ENCODE measurements at places on chromosomes 2 and 18. TPM values are rescaled to one million over a fixed set of nuclear protein-coding genes. Genes with fewer than 3 reads are reported as not detected.

The RAB17 gene
- total RNA-seq: 34.7 TPM

The NYAP2 gene
- total RNA-seq: 0.12 TPM

The CABLES1 gene
- 6.2 TPM for total RNA-seq

The UNC80 gene
- 0.16 TPM for total RNA-seq

DNA sequence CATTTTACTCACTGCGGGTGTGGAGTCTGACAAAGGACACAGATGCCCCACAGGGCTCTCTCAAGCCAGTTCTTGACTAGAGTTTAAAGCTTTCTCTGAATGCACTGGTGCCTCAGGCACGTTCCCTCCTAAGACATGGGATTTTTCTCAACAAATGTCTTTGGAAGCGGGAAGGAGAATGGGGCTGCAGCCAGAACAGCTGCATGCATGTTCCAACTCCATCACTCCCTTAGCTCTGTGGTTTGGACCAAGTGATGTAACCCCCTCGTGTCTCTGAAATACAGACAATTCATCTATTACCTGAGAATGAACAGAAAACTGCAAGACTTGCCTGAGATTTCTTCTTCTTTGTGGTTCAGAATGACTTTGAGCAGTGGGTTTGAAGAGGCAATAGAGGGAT lies 141.7 kb upstream of the SERPINE2 start:
- no peak overlapping the region for H3K4me3 ChIP-seq
- no peak overlapping the region for H3K27ac ChIP-seq
- no peak for DNase-seq
- no peaks in the 10 kb centered on the region for H3K4me1 ChIP-seq
- H3K27me3 ChIP-seq: no peaks in the 10 kb centered on the region
- no peaks in the 10 kb centered on the region for H3K36me3 ChIP-seq

GRCh38 chr2:36560726-36561125 lies 37.2 kb downstream of the FEZ2 start:
- no peak for DNase-seq
- no peak overlapping the region for H3K4me3 ChIP-seq
- H3K4me1 ChIP-seq: peaks cover 4% of the 10 kb centered on the region
- H3K27me3 ChIP-seq: no peaks in the 10 kb centered on the region
- H3K27ac ChIP-seq: peak overlapping the region; percentile 54

DNA sequence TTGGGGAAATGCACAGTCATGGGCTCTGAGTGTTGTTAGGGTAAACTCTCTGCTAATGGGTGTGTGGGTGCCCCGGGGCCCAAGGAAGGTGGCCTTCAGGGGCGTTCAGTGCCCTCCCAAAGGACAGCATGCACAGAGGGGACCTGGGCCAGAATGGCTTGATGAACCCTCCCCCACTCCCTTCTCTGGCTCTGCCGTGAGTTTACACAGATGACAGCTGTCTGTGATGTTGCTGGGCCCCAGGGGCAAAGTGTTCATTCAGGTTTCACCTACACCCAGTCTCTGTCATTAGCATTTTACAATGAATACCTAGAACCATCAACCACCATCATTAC lies 3.2 kb downstream of the NPPC start:
- H3K27ac ChIP-seq: no peak overlapping the region
- no peak for DNase-seq
- peaks cover 9% of the 10 kb centered on the region for H3K4me1 ChIP-seq
- no peak overlapping the region for H3K4me3 ChIP-seq
- H3K36me3 ChIP-seq: no peaks in the 10 kb centered on the region
